ENCODE measurements at places on chromosomes 6 and 20. TPM values are rescaled to one million over a fixed set of nuclear protein-coding genes. Genes with fewer than 3 reads are reported as not detected.

Gene SPAG4
- total RNA-seq = 7.1 TPM

Gene ENPP4
- total RNA-seq = not detected

Gene SPO11
- total RNA-seq = not detected

Gene LTV1
- 46.3 TPM for total RNA-seq

Gene PKHD1
- not detected for total RNA-seq

Gene LST1
- not detected for total RNA-seq

Gene FRK
- total RNA-seq = 0.05 TPM

Gene RIPOR2
- 0.53 TPM for total RNA-seq

Measured in A172 (cell line).